Pancreas (tissue), 10 donors: ENCODE measurements at places on chromosomes 1 and 21.

- no peak for DNase-seq
These were observed 27.1 kb upstream of the CNIH3 start for GRCh38 chr1:224589006-224589405.

- no peak for DNase-seq
These were observed 26.5 kb downstream of the LRRN2 start for GRCh38 chr1:204659056-204659455.

GRCh38 chr1:77040826-77041225 is 173.5 kb downstream of the ST6GALNAC5 start:
- DNase-seq, result no peak

- DNase-seq, result no peak
These were observed 250.8 kb upstream of the KIAA0040 start for GRCh38 chr1:175443332-175443731.

DNA sequence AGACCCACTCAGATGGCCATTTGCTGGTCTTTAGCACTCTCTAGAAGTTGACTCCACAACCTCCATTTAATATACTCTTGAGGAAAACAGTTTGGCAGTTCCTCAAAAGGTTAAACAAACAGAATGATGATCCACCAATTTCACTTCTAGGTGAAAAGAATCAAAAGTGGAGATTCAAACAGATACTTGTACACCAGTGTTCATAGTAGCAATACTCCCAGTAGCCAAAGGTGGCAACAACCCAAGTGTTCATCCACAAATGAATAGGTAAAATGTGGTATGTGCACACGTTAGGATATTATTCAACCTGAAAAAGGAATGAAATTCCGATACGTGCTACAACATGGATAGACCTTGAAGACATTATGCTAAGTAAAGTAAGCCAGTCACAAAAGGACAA is 6.3 kb downstream of the PRCC start:
- no peak for DNase-seq

DNA sequence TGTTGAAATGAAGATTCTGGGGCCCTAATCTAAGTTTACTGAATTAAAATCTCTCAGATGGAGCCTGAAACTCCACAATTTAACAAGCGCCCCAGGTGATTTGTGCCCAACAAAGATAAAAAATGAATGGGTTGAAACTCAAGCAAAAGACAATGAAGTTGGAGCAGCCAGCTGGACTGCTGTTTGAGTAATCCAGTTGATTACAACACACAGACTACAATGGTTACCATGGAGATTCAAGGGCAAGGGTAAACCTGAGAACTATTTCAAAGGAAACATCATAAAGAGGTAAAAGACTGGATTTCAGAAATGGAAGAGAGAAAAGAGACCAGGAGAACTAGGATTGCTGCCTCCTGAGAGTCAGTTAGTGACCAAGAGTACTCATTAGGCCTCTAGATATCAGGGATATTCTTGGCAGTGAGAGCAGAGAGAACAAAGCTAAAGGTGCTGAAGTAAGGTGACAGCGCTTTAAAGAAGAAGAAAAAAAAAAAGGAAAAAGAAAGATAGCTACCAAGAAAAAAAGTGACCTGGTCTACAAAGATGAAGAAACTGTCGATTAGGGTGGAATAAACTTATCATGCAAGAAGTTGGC is 44.5 kb downstream of the LRRC53 start:
- DNase-seq, result no peak

DNA sequence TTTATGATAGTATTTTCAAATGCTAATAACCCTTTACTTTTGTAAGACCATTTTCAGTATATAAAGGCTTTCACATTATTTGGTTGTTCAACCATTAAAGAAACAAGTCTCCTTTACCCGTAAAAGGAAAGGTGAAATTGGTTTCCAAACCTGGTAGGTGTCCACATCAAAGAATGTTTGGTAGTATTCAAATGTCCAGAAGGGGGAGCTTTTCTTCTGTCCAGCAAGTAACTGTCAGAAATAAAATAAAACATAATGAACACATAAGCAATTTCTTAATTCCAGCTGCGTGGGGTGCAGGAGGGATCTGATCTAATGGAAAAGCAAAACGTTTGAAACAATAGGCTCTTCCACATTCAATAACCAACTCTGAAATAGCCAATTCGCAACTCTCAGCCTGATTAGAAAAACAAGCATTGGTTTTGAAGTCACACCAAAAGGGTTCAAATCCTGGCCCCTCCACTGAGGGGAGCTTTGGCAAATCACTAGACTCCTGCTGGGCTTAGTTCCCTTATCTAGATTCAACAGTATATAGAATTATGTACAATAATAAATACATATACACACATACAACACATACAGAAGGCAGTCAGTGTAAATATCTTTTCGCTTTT is 11.0 kb downstream of the YIPF1 start:
- no peak for DNase-seq
